ENCODE measurements at places on chromosomes 16 and 17. TPM values are rescaled to one million over a fixed set of nuclear protein-coding genes. Genes with fewer than 3 reads are reported as not detected.

Gene TEN1
- 8.1 TPM for total RNA-seq

Gene CES3
- total RNA-seq: 0.63 TPM

Gene KRTAP9-8
- total RNA-seq: not detected

Gene GP2
- 2.6 TPM for total RNA-seq

Gene MYH1
- total RNA-seq: not detected

Gene SHMT1
- total RNA-seq: 15.9 TPM

Gene MT1M
- 23.2 TPM for total RNA-seq

Gene ATP2A1
- 0.41 TPM for total RNA-seq

Gene CCL2
- total RNA-seq: 448 TPM

Gene ABCA3
- total RNA-seq: 16.4 TPM

Gene BICDL2
- not detected for total RNA-seq

Gene DYNLL2
- 28.5 TPM for total RNA-seq

Gene CCDC200
- not detected for total RNA-seq

Gene TNFRSF17
- total RNA-seq: not detected

Gene NME2
- 331 TPM for total RNA-seq

Gene SEBOX
- total RNA-seq: not detected

Gene OTOP2
- not detected for total RNA-seq

Gene NPIPB5
- 421 TPM for total RNA-seq

Gene C1QTNF8
- 4.3 TPM for total RNA-seq

Gene KRT12
- total RNA-seq: not detected

Gene GRB7
- total RNA-seq: 0.85 TPM

Gene CSH1
- not detected for total RNA-seq

Gene SGCA
- 158 TPM for total RNA-seq

Gene ATP5PD
- total RNA-seq: 109 TPM

Gene SLC4A1
- total RNA-seq: not detected

Data from thoracic aorta (tissue), 2 donors.